GM12891 (cell line): ENCODE measurements at places on chromosomes 7 and 10.

DNA sequence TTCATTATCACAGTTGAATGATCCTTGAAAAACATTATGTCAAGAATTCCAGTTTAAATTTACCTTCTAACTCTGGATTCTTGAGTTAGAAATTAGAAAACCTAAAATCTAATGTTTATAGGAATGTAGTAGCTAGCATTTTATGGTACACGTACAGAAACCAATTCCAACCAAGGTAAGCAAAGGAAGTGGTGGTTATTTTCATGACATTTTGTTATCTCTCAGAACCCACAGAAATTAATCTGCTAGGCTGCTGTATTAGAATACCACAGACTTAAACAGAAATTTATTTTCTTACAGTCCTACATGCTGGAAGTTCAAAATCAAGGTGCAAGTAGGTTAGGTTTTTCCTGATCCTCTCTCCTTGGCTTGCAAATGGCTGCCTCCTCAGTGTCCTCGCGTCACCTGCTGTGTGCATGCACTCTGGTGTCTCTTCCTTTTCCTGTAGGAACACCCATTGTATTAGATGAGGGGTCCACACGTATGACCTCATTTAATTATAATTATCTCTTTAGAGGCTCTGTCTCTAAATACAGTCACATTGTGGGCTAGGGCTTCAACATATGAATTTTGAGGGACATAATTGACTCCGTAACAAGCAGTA, 8.5 kb upstream of the CSTF2T start:
- DNase-seq, result no peak

DNA sequence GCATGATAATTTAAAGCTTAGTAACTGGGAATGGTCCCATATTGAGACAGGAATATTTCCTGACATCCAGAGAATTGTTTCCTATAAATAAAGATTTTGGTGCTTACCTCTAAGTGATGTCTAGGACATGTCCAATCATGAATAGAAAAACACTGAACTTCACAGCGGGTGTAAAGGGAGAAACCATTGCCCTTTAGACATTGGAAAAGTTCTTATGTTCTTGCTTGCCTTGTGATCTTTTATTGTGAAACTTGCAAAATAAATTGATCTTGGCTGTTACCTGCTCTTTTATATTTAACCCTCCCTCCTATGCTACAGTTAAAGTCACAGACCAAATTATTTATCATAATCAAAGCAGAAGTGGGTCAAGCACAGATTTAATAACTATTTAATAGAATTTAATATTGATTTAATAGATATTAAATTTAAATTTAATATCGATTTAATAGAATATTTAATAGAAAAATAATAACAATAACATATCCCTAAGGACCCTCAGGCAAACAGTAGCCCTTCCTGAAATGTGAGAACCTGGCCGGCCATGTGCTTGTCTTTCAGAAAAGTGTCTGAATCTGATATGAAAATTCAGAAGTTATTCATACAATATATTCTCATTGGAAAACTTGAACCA, 47.0 kb upstream of the AKR1C1 start:
- DNase-seq, result no peak

DNA sequence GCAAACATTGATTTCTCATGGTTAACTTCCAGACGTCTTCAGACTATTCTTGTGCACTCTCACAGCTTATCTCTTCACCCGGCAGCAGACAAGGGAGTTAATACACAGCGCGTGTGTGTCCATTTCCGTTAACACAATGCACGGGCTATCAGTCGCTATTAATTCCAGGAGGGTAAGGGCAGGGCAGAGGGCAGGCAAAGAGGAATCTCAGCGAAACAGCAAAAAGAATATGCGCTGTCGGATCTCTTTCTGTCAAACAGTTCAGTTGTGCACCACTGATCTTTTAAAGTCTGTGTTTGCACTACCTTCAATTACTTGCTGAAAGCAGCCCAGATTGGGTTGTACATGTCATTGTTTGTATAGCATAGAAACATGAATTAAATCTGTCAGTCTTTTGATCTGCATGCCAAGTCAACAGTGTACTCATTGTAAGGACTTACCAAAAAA, 41.1 kb upstream of the CABCOCO1 start:
- DNase-seq, result no peak

DNA sequence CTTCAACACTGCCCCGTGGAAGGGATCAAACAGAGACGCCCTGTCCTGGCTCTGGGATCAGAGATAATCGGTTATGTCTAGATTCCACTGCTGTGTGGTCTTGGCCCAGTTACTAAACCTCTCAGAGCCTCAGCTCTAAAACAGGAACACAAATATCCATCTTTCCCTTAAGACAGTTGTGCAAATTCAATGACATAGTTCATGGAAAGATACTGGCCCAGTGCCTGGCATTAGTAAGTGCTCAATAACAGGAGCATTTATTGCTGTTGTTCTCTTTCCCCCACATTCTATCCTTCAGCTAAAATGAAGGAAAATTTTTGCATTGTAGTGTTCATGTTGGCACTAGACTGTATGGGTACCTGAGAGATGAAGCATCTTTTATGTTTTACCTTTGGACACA, 58.6 kb downstream of the TACC2 start:
- DNase-seq, result no peak

DNA sequence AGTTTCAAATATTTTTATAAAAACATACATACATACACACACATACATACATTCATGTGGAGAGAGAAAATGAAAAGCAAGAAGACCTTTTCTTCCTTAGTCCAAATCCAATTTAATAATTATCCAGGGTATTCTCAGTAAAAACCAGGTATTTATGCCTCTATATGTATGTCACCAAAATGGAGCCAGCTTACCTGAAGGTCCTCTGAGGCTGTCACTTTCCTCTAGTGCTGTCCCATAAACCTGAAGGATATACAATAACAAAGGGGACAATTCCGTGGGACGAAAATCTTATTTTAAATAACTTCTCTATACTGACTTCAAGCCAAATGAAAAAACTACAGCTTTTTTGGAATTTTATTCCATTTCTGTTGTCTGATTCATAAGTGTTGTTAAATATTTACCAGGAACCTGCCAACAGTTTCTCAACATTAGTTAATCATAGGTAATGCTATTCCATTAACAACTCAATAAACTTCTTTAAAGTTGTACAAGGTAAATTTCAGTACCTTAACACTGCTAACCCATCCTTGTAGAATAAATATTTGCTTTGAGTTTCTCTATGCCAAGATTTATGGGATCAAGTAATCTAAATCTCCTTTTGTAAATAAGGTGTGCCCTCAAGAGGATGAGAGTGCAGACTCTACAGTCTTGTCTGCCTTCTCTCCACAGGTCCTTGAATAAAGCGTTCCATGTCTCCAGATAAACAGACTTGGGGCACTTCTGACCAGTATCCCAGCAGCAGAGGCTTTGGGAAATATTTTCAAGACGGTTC, 260.3 kb downstream of the AHR start:
- no peak for DNase-seq

DNA sequence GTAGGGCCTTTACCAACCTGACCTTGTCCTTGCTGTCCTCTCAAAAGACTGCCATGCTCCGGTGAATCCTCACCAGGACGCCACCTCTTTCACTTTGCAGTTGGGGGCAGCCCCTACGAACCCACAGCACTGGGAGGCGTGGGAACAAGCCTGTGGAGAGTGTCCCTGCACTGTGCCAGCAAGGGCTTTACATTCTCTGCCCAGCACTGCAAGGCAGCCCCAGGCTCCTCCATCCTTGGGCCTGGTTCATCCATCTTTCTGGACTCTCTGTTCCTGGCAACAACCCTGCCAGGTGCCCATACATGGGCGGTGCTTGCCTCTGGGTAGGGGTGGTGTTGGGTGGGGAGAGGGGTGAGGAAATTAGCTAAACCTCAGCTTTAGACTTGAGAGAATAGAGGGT, 1.4 kb downstream of the CHAT start:
- DNase-seq, result no peak

DNA sequence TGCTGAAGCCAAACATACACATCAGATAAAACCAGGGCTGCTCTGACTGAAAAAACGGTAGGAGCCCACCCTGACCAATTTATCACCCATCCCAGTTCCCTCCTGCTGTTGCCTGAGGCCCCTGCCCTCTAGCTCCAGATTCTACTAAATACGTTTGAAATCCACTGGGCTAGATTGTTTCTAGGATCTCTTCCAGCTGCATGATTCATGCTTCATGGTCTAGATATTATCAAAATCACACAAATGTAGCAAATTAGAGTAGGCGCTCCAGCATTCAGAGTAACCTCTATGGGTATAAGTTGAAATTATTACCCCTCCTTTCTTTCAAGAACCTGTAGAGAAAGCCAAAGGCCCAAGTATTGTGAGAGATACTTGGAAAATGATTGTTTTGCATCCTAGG, 151.2 kb upstream of the FAM13C start:
- no peak for DNase-seq

DNA sequence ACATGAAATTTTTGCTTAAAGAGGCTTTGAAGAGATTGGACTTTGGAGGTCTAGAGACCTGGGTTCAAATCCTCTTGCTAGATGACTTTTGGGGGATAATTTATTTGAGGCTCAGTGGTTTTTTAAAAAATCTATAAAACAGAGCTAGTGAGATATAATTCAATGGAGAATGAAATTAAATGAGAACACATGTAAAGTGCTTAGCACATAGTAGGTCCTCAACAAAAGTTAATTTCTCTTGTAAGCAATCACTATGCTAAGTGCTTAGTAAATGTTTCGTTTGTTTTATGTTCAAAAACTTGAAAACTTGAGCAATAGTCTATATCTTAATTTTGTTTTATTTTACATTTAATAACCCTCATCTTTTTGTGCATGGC, 64.8 kb downstream of the LRMDA start:
- DNase-seq, result no peak

DNA sequence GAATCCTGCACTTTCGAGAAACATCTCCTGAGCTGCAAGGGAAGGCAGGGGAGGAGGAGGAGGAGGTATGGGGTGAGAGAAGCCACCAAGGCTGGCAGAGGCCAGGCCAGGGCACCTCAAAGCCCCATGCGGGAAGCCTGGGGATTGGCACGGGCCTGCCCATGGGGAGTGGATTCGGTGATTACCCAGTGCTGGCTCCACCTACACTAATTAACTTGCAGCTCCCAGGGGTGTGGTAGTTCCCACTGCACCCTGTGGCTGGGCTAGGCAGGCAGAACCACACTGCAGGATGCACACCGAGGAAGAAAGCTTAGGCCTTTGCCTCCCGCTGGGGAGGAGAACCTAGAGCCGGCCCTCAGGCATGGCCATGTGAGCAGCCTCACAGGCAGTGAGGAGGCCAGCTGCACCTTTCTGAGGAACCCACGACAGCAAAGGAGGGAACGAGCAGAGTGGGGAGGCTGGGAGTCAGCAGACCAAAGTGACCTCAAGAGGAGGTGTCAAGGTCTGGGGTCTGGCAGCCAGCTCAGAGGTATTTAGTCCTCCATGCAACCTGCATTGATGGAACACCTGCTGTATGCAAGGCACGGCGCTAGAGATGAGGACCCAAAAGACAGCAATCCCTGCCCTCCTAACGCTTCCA, 27.2 kb downstream of the GRID1 start:
- no peak for DNase-seq

DNA sequence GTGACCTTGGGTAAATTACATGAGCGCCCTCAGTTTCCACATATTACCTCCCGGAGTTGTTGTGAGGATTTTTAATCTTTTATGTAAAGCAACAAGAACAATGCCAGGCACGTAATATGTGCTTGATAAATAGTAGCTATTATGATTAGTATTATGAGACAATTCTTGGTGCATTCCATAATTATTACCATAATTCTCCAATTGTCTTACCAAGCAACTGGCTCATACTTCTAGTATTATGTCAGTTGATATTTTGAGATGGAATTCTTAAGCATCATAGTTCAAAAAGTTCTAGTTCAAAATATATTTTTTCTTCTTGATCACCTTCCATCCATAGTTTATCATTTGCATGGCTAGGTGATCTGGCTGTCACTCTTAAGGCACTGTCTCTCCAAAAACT, 259.0 kb downstream of the BBS9 start:
- DNase-seq, result no peak
